AG04450 (cell line): ENCODE measurements at places on chromosomes 2 and 18. TPM values are rescaled to one million over a fixed set of nuclear protein-coding genes. Genes with fewer than 3 reads are reported as not detected.

LIMS4 gene
- polyA plus RNA-seq: 2.3 and 3.6 TPM in 2 replicates

DNA sequence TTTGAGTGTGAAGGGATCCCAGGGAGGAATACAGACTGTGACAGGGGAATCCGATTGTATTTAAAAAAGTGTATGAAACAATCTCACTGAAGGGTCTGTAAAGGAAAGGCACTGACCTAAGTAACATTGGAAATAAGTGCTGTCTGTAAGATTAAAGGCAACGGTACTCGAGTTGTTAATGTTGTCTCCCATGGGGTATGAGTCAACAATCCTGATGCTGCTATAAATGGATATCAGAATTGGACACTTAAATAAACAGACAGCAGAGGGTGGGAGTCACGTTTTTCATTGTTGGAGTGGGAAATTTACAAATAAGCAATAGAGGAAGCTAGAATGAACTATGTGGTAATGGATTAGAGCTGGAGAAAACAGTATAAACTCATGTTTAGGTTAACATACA, 452.4 kb upstream of the RGPD4 start:
- no peak for DNase-seq

- no peak for DNase-seq
Observed at GRCh38 chr2:151267537-151267936, 5.9 kb upstream of the RBM43 start.

GRCh38 chr2:74488643-74489481, 6.0 kb downstream of the TTC31 start:
- DNase-seq: no peak

GRCh38 chr2:71455741-71456569, 2.6 kb downstream of the DYSF start:
- DNase-seq: no peak

DNA sequence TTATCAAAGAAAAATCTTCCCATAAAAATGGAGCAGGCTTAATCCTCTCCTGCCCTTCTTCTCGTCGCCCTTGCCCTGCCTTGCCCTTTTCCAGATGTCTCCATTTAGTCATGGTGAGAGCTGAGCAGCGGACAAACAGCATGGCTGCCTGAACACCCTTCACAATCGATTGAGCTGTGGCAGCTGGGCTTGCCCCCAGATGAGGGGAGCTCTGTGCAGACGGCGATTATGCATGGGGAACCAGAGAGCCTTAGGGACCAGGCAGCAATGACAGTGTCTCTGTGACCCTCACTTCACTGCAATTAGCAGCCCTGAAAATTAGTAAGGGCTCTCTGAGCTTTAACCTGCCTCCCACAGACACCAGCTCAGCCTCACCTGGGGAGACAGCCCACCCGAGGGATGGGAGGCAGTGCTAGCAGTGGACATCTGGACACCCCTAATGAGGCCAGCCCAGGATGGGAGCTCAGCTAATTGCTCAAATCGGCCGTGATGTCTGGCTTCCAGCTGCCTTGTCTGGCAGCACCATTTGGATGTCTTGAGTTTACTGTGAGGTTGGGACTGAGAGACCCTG, 365.7 kb downstream of the TNS1 start:
- no peak for DNase-seq

HAAO gene
- polyA plus RNA-seq: 3.1 and 4.2 TPM in 2 replicates

ANKRD62 gene
- not detected in 2 replicates for polyA plus RNA-seq

- DNase-seq: no peak
Observed at GRCh38 chr2:3619033-3619432, 24.1 kb downstream of the COLEC11 start.

GRCh38 chr2:45380131-45380836, 230.8 kb downstream of the SRBD1 start:
- DNase-seq: no peak

GRCh38 chr2:121505005-121505404, 25.7 kb upstream of the RNU4ATAC start:
- peak; percentile 58 for DNase-seq

SERPINB3 gene
- not detected in 2 replicates for polyA plus RNA-seq

FOXD4L1 gene
- 0.02 TPM in 1 of 2 replicates, not detected in the other for polyA plus RNA-seq

- no peak for DNase-seq
Observed at GRCh38 chr2:159712929-159713420, 669 bp downstream of the MARCHF7 start.

GRCh38 chr18:51017140-51017879, 12.7 kb upstream of the SMAD4 start:
- no peak for DNase-seq

GRCh38 chr2:234950730-234951663, 820 bp upstream of the SH3BP4 start:
- no peak for DNase-seq

GRCh38 chr2:128342550-128342949, 23.9 kb upstream of the HS6ST1 start:
- DNase-seq: no peak

UGT1A1 gene
- polyA plus RNA-seq: not detected in 2 replicates

CD8B gene
- polyA plus RNA-seq: not detected in 2 replicates

POLR1A gene
- 11.1 and 11.9 TPM in 2 replicates for polyA plus RNA-seq

- no peak for DNase-seq
Observed at GRCh38 chr2:28432362-28432761, 39.7 kb downstream of the FOSL2 start.

DNA sequence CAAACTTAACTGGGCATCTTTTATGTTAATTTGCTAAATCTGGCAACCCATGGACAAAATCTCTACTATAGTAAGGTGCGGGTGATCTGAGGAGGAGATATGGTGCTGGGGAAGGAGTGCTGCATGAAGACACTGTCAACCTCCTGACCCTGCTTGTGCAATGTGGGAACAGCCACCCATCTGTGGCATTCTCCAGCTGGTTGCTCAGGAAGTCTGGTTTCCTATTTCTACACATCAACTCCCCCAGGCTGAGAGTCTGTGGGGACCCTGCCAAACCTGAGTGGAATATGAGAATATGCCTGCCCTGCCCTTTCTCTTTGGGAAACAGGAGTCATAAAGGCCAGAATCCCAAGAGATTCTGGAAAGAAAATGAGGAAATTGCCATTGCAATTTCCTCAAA, 60.1 kb upstream of the PAX3 start:
- DNase-seq: no peak

- no peak for DNase-seq
Observed at GRCh38 chr18:63311118-63312018, 8.2 kb downstream of the BCL2 start.

STPG4 gene
- 0.05 and 0.14 TPM in 2 replicates for polyA plus RNA-seq

GRCh38 chr2:192634557-192634956, 439.8 kb upstream of the TMEFF2 start:
- DNase-seq: no peak

DNA sequence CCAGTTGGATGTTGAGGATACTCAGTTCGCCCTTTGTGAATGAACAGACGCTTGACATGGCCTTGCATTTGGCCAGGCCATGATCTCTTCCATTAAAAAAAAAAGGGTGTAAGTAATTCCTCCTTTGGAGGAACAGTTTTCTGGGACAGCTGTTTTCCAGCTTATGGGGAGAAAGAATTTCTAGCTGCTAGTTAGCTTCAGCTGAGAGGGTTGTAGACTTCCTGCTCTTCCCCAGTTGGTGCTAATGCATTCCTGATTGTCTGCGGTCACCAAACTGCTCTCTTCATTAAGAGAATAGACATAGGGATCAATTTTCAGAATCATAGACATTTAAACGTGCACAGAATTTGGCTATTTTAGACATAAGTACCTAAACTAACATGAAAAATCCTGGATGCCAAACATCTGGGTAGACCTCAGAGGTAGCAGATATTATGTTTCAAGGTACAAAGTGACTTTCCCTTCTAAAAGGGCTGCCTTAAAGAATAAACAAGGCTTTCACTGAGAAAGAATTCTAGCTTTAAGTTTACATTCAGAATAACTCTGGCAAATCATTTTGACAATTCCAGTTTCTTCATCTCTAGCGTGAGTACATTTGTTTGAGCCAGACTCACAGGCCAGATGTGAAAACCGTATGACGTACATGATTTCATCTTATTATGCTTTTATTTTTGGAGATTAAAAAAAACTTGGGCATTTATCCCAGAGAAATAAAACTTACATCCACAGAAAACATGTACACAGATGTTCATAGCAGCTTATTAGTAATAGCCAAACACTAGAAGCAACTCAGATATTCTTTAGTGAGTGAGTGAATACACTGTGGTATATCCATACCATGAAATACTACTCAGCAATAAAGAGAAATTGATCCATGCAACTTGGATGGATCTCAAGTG, 71.2 kb downstream of the MAIP1 start:
- DNase-seq: peak; percentile 82

GRCh38 chr2:925711-926110, 24.9 kb upstream of the SNTG2 start:
- DNase-seq: no peak

RAX gene
- polyA plus RNA-seq: not detected in 2 replicates

DNA sequence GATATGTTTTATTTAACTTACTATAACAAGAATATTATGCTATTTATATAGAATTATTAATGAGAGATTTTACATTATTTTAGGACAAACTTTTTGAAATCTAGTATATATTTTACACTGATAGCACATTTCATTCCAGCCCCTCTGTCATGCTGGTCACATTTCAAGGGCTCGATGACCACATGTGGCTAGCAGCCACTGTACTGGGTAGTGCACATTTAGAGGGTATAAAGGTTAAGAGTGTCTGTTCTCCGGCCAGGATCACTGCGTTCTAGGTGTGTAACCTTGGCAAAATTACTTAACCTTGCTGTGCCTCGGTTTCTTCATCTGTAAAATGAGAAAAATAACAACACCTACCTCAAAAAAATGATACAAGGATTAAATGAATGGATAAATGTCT, 87.2 kb upstream of the TNP1 start:
- DNase-seq: no peak

DNA sequence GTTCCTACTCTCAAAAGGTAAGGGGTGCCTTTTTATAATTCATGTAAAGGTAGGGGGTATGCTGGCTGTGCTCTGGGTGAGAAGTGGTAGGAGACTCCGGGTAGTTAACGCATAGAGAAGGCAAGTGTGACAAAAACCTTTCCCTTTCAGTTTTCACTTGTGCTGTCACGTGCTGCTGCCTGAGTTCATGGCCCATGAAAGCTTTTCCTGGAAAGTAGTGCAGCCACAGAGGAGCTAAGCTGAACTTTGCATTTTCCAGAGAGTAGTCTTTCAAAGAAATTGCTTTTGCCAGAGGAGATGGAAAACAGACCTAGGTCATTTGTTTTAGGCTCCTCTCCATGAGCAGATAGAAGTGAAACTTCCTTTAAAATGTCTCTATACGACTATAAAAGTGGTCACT, 44.7 kb downstream of the THSD7B start:
- no peak for DNase-seq

ITGAV gene
- polyA plus RNA-seq: 106 and 129 TPM in 2 replicates

AAK1 gene
- polyA plus RNA-seq: 30.0 and 31.1 TPM in 2 replicates

DNA sequence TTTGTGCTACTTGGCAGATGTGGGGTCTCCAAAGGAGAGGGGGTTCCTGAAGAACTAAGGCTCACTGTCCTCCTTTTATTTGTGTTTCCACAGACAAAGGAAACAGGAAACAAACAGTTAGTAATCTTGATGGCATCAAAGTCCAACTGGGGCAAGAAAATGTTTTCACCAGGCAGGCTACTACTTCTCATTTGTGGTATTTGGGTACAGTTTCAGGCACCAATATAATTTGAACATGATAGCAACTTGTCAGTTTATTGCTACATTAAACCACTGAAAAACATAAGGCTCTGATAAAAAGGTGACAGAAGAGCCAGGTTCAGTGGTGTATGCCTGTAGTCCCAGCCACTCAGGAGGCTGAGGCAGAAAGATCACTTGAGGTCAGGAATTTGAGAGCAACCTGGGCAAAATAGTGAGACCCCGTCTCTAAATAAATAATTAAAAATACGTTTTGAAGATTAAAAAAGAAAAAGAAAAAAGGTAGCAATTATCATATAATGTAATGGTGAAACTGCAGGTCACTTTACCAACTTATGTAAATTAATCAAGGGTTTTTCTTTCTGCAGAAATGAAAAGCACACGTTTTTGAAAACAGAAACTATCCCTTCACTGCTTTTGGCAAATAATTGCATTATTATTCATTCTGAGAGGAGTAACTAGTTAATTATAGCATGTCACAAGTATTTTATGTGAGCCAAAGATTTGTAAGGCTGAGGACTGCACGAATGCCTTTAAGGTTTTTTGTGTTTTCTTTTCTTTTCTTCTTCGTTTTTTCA, 157.5 kb upstream of the CAVIN2 start:
- no peak for DNase-seq

DNA sequence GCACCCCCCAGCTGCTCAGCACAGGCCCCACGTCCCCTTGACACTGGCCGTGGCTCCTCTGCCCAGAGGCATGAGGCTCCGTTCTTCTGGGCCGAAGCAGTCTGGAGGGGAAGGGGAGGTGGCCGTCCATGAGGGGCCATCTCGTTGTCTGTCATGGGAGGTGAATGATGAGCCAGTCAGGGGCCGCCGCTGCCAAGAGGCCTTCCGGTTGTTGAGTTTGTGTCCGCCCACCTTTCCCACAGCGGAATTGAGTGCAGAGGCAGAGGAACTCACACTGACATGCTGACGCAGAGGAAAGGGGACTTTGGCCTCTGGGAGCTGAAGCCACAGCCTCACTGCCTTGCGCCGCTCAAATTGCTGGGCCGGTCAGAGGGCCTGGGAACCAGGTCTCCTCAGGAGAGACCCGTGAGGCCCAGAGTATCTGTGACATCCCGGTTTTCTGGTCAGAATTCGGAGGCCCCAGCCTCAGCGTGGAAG, 268.4 kb downstream of the ATAD2B start:
- no peak for DNase-seq

LINC00305 gene
- polyA plus RNA-seq: not detected in 2 replicates

SUPT7L gene
- 43.9 and 46.7 TPM in 2 replicates for polyA plus RNA-seq

GREB1 gene
- 0.12 and 0.17 TPM in 2 replicates for polyA plus RNA-seq
